ENCODE measurements at places on chromosomes 1 and 21.

- no peak for DNase-seq
Measured at GRCh38 chr1:220889848-220890287, 10.6 kb downstream of the HLX start.

DNA sequence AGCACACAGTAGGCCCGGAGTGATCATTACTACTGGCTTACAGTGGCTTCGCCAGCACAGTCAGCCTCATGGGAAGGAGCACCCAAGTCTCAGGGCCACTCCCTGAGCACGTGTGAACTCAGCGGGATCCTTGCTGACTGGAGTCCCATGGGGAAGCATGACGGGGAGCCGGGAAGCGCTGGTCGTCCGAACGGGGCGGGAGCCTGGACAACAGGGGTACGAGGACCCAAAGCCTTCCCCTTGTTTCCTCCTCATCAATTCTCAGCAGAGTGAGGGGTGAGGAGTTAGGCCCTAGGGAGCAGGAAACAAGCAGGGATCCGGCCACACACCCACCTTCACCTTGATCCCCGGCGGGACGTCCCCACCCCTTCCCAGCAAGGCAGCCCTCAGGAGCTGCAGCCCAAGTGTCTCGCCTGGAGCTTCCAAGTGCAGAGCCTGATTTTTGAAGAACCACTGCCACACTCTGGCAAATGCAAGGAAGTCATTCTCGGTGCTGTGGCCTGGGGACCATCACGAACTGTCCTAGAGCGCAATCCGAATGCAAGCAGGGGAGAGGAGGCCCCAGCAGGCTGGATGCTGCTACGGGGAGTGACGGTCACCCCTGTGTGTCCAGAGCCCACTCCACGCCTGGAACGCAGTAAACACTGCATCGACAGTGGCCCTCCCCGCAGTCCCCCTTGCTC is 35.5 kb downstream of the TOMM20 start:
- peak; percentile 42 for DNase-seq

GRCh38 chr1:205834751-205835150 is 15.2 kb downstream of the PM20D1 start:
- no peak for DNase-seq

DNA sequence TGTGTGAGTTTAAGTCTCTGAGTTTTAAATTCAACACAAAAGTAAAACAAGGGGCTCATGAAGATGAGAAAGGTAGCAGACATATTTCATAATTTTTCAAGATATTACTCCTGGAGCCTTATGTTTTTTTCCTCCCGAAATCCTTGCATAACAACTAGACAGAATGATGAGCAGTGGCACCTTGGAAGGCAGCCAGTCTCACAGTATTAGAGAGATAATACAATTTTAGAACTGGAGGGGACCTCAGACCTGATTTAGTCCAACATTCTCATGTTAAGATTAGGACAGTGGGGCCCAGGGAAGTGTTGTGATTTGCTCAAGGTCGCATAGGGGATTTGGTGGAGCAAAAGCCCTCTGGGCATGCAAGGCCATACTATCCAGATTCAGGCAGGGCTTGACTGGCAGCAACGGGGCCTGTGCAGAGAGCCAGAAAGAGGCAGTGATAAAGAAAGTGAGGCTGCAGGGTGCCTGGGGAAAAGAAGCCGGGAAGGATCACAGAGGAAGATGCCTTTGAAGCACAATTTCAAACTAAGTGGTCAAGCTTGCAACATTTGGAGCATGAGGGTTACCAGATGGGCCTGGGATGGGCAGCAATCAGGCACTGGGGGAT is 31.4 kb upstream of the BCL9 start:
- DNase-seq: no peak

- no peak for DNase-seq
Measured at GRCh38 chr1:177252877-177253276, 82.1 kb downstream of the BRINP2 start.

DNA sequence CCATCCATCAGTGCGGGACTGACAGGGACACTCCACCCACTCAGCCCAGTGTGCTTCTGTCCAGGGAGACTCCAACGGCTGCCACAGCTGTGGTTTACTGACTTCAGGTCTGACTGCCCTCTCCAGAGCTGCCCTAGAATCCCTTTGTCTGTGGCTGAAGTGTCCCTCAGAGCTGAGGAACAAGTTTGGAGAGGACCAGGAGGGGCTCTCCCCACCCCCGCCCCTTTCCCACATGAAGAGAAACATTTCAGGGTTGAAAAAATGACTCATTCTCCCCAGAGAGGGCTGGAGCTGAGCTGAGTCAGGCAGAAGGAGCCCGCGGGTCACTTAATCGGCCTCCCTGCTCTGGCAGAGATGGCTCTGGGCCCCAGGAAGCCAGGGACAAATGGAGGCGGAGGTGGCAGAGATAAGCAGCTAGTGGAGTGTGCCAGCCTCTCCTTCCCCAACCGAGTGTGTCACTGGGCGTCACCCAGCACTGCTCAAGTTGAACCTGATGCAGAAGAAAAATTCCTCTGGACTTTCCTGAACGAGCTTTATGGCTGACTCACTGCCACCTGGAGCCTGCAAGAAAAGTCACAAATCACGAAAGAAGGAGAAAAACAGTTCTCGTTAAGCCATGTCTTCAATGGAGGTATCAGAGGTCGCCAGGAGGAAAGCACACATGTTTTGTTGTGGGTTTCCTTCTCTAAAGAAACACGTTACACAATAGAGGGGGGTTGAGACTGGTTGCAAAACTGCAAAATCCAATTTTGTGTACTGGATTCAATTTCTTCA is 34.3 kb upstream of the ECE1 start:
- DNase-seq: peak; percentile 41

DNA sequence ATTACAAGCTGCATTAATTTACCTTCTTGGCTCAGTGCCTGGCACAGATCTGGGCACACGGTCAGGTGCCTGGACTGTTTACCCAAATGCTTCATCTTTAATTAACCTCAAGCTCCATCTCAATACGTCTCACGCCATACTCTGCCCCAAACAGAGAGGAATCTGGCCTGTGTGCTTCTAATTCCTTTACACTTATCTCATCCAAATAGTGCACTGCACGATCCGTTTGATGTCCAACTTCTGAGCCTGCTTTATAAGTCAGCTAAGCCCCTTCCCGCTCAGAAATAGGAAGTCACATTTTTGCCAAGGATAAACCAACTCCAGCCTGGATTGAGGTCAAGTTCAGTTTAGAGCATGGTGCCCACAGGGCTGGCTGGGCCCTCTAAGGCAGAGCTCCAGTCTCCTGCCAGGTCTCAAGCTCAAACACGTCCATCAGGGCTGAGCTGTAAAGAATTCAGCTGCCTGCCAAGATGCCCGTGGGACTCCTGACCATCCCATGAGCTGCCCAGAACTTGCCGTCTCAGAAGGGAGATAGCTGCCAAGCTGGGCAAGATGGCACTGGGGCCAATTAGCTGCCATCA is 233.5 kb downstream of the TRABD2B start:
- no peak for DNase-seq

DNA sequence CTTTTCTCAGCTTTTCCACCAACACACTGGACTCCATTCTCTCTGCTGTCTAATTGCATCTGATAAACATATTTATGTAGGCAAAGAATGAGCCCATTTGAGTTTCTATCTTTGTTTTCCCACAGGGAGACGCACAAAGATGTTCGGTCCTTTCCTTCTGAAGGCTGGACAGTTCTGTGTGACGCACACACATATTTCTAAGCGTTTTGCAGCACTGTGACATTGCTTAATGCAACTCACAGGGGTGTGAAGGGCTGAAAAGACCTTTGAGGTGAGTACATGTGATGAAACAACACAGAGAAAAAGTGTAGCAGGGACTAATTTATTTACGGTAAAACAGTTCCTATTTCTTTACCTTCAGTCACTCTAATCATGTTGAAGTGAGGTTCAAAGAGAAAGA is 323.1 kb upstream of the RUNX1 start:
- no peak for DNase-seq

DNA sequence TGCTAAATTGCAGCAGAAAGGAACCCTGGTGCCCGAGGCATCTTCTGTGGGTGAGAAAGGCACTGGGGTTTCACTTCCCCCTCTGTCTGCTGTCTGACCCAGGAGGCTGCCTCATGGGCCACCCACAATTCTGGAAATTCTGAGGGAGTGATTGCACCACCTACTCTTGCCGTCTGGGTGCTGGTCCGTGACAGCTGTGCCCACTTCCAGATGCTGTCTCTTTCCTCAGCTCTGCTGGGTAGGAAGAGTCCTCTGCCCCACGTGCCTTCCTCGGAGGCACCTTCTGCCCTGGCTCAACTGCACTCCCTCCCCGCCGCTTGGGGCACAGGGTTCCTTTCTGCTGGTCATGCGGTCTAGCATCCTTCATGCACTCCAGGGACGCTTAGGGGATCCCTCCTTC is 96.3 kb downstream of the ARHGEF10L start:
- peak; percentile 14 for DNase-seq

- DNase-seq: no peak
Measured at GRCh38 chr1:214029796-214030195, 42.0 kb downstream of the PROX1 start.

DNA sequence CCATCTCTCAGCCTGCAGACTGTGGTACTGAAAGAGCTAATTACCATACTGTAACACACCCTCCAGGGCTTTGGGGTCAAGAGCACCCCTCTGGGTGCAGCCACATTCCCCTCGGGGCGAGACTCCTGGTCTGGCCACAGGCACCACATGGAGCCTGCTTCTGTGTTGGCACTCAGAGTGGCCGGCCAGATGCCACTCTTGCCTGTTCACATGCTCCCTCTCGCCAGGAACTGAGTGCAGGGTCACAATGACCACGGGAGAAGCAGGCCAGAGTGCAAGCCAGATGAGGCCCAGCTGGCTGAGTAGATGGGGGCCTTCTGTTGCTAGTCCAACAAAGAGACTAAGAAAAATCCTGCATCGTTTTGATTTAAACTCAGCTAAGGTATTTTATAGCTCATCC is 864.0 kb downstream of the KCNT2 start:
- no peak for DNase-seq

DNA sequence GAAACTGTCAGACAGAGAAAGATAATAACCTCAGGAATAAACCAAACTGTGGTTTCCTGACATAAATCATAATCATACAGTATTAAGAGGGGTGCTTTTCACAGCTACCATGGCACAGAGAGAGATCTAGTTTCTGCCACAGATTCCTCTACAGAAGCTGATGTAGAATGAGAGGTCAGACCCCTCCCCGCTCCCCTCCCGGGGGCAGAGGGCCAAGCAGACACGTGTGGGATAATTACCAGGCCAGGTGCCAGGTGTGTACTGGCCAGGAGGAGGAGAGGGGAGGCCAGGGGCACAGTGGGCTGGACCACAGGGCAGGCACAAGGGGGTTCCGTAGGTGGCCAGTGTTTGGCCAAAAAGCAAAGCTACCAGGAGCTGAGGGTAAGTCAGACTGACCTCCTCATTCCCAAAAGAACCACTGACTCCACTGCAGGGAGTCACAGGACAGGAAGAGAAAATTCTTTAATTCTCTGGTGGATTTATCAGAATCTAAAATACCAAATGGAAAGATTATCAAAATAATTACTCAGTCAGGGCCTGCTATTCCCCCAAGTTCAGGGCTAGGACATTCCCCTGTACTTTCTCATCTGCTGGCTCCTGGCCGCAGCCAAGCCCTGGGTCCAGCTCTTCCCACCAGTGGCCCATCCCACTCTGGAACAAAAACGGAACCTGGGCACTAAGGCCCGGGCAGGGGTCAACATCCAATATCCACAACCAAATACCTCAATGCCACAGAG is 30.0 kb downstream of the C2CD2 start:
- DNase-seq: no peak

DNA sequence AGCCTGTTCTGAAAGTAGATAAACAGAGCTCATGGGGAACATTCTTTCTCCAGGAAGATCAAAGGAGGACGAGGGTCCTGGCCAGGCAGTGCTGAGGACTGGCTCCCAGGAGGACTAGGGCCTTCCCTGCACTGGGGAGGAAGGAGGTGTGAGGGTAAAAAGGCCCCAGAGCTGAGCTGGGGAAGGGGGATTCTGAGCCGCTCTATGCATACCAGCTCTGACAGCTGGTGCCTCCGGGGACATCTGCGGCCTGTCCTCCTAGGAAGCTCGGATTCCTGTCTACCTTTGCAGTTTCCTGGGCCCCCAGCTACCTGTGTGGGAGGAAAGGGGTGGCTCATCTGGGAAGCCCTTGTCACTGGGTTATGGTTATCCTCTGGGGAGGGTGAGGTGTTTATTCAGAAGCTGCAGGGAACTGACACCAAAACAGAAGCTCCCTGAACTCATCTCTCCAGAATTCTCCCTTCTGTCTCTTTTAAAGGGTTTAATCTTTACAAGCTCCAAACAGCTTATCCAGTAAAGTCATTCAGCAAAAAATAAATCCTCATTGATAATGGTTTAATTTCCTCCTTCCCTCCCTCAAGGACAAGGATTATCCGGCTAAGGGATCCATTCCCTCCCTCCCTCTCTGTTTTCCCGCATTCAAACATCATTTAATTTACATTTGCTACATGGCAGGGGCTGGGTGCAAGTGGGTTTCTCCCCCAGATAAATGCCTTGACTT is 31.0 kb downstream of the NENF start:
- DNase-seq: no peak

- no peak for DNase-seq
Measured at GRCh38 chr1:66033781-66034180, 241.1 kb downstream of the PDE4B start.
